ENCODE measurements at places on chromosomes 16 and 17. TPM values are rescaled to one million over a fixed set of nuclear protein-coding genes. Genes with fewer than 3 reads are reported as not detected.

The SLC12A3 gene
- total RNA-seq: not detected

The MLYCD gene
- total RNA-seq: 7.0 TPM

The ARL5C gene
- total RNA-seq: not detected

The SHCBP1 gene
- 14.8 TPM for total RNA-seq

The STAT5B gene
- 52.6 TPM for total RNA-seq

The DRC3 gene
- total RNA-seq: not detected

The SMIM5 gene
- total RNA-seq: not detected

The KRTAP16-1 gene
- not detected for total RNA-seq

The MPP2 gene
- total RNA-seq: 31.6 TPM

The WFIKKN1 gene
- total RNA-seq: 10.2 TPM

The ZNF385C gene
- 3.9 TPM for total RNA-seq

The WNT3 gene
- 2.0 TPM for total RNA-seq

The SPECC1 gene
- 87.9 TPM for total RNA-seq

The HS3ST3A1 gene
- total RNA-seq: 6.6 TPM

The PGAP3 gene
- total RNA-seq: 21.0 TPM

The TMED6 gene
- total RNA-seq: not detected

The IL32 gene
- 2.7 TPM for total RNA-seq

The RAB11FIP4 gene
- 53.2 TPM for total RNA-seq

The SCO1 gene
- total RNA-seq: 61.8 TPM

The KDM6B gene
- total RNA-seq: 3.4 TPM

The POLG2 gene
- 30.9 TPM for total RNA-seq

The ALDH3A1 gene
- 0.46 TPM for total RNA-seq

The SDK2 gene
- 3.9 TPM for total RNA-seq

The NRN1L gene
- total RNA-seq: 4.9 TPM

The CCL7 gene
- total RNA-seq: not detected

The SLC16A11 gene
- total RNA-seq: 0.67 TPM

The IL17C gene
- total RNA-seq: 1.4 TPM

The TM4SF5 gene
- not detected for total RNA-seq

The ABCC6 gene
- total RNA-seq: 1.8 TPM

The C16orf78 gene
- total RNA-seq: not detected

The ABCC12 gene
- total RNA-seq: not detected

The TMEM100 gene
- total RNA-seq: 0.48 TPM

The ITGAX gene
- not detected for total RNA-seq

The SMIM36 gene
- not detected for total RNA-seq

The TP53TG3E gene
- total RNA-seq: not detected

The CACNG1 gene
- not detected for total RNA-seq

The RAMP2 gene
- total RNA-seq: 12.0 TPM
